Activated T-helper 1 cell treated with anti-CD3 and anti-CD28 coated beads, Interleukin-2, amount 50 U/mL, for 16 hours (primary cell): ENCODE measurements at places on chromosomes 7 and 10.

DNA sequence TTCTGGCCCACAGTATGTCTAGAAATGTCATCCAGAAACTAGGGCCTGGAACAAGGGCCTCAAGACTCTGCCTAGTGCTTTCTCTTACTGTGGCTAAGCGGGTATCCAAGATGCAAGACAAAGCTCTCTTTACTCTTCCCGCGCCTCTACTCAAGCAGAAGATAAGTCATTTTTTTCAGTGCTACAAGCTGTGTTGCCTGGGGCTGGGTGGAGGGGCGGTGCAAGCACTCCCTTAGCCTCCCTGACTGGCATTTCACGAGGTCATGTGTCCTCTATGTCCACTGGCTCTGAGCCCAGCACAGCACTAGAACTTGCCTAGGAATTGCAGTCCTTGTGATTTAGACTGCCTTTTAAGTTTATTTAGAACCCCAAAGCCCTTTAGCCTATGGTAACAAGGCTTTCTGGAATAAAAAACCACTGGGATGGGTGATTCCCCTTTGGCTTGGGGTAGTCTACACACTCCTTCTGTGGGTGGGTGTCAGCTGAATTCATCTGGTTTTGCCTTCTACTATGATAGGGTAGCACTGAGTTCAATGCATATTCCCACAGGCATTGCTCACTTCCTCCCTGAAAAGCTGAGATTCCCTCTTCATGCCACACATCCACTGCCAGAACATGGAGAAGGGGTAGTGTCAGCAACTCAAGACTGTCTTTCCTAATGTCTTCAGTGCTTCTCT is 371.8 kb upstream of the KCND2 start:
- DNase-seq = no peak

GRCh38 chr7:69335331-69335730 is 262.9 kb upstream of the AUTS2 start:
- no peak for DNase-seq

- DNase-seq = no peak
These were observed 91.3 kb upstream of the PRKG1 start for GRCh38 chr10:50982989-50983388.

GRCh38 chr7:128161466-128162125 is 79.5 kb upstream of the LEP start:
- no peak for DNase-seq

DNA sequence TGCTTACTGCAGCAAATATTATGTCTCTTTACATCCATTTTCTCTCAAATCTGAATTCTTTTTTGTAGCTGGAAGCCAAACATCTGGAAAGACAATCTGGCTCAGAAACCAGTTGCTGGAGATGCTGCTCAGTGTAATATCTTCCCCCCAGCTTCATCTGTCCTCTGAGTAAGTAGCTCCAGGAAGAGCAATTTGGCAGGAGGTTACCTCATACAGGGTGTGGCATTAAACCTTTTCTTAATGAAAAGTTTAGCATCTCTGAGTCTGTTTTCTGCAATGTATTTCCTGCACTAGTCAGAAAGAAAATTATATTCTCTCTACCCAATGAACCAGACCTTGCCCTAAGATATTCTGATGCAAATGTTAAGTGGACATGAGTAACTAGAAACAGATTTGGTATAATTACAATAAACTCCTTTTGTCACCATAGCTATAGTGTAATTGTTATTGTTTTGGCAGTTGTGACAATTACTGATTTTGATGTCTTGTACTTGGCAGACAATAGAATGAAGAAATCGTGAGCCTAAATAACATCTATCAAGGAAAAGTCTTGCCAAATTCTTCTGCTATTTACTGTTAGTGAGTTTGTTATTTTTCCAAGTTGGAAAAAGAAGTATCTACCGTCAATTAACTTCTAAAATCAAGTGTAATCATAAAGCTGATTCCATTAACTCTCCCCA is 123.3 kb downstream of the WDFY4 start:
- no peak for DNase-seq

- no peak for DNase-seq
These were observed 81.9 kb downstream of the ABCB5 start for GRCh38 chr7:20697351-20697750.

GRCh38 chr7:73740771-73741170 is 2.2 kb upstream of the ABHD11 start:
- no peak for DNase-seq

GRCh38 chr7:158541346-158542010 is 46.1 kb downstream of the PTPRN2 start:
- no peak for DNase-seq

DNA sequence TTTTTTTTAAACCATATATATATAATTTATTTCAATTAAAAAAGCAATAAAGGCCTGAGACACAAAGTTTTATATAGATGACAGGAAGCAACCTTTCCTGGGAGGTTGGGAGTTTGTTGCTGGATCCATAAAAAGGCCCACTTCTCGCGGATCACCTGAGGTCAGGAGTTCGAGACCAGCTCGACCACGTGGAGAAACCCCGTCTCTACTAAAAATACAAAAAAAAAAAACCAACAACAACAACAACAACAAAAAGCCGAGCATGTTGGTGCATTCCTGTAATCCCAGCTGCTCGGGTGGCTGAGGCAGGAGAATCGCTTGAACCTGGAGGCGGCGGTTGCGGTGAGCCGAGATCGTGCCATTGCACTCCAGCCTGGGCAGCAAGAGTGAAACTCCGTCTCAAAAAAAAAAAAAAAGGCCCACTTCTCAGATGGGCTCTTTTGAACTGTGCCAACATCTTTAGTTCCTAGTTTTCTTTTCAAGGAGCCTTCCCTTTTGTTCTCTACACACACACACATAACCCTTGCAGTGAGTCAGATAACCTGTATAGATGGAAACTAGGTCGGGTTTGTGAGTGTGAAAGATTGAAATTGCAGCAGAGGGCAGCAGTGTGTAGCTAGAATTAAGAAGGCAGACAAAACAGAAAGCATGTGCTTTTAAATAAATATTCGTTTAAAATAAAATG is 1.2 kb upstream of the SMNDC1 start:
- no peak for DNase-seq

- no peak for DNase-seq
These were observed 51.4 kb downstream of the RBM20 start for GRCh38 chr10:110695539-110695886.

- DNase-seq = no peak
These were observed 48.7 kb downstream of the ELMO1 start for GRCh38 chr7:37399876-37400421.

- no peak for DNase-seq
These were observed 14.7 kb upstream of the TIAL1 start for GRCh38 chr10:119611433-119611832.

DNA sequence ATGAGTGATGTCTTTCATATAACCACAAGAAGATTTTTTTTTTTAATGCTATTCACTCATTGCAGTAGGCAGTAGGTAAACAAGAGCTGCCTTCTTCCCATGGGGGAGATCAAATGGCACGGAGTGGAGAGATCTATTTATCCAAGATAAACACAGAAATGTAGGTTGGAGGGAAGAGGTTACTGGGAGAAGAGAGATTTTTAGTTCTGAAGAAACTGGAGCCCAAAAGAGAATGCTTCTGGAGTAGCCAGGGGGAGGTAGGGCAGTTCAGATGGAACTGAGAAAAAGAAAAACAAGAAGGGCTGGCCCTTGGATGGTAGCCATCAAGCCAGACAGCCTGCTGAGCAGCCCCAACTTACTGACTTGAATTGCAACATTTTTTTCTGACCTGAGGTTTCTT is 270.1 kb upstream of the TPK1 start:
- no peak for DNase-seq

DNA sequence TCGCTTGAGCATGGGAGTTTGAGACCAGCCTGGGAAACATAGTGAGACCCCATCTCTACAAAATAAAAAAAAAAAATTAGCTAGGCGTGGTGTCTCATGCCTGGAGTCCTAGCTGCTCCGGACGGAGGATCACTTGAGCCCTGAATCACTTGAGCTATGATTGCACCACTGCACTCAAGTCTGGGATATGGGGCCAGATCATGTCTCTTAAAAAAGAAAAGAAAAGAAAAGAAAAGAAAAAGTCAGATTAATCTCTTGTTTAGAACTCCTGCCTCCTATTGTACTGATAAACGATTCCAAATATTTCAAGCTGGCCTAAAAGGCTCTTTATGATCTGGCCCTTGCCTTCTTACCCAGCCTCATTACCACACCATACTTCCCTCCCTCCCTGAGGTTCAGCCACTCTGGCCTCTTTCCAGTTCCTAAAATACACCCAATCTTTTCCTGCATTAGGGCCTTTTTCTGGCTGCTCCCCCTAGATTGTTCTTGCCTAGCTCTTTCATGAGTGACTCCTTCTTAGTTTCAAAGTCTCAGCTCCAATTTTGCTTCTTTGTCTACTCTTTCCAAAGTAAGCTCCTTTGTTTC is 41.7 kb downstream of the VCL start:
- no peak for DNase-seq

DNA sequence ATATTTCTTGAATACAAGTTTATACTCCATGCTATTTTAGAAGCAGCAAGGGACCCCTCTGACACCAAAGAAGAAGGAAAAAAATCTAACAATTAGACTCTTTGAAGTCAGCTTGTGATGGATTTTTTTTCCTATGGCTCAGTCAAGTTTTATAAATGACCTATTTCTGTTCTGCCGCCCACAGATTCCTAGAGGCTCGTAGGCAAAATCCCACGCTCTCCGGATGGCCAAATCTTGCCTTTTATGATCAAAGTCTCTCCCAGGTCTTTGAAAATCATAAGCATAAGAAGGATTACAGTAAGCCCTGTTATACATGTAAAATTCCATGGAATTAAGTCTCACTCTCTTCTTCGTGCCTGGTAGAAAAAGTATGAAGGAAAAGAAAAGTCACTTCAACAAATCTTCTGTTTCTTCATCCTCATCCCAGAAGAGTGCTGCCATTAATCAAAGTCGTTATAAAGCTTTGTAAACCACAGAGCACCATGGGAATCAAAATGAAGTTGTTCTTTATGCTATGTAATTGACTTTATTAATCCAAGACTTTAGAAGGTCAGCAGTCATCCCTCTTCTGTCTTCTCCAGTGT is 33.1 kb downstream of the ASB13 start:
- DNase-seq = no peak

- DNase-seq = no peak
These were observed 132.2 kb downstream of the CD36 start for GRCh38 chr7:80770675-80771081.

DNA sequence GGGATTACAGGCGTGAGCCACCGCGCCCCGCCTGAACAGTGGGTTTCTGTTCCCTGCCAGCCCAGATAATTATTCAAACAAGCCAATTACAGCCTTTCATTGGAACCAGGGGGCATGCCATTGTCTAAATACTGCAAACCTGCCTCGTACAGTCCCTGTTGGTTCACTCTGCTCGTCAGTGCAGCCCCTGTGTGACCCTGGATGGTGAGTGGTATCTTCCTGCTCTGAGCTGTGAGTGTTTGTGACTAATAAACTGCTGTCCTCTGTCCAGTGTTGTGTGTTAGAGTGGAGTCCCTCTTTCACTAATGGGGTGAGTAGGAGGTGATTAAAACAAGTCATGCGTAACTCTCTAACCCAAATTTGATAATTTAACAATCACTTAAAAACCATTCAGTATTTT is 176.5 kb upstream of the FAM3C start:
- no peak for DNase-seq

DNA sequence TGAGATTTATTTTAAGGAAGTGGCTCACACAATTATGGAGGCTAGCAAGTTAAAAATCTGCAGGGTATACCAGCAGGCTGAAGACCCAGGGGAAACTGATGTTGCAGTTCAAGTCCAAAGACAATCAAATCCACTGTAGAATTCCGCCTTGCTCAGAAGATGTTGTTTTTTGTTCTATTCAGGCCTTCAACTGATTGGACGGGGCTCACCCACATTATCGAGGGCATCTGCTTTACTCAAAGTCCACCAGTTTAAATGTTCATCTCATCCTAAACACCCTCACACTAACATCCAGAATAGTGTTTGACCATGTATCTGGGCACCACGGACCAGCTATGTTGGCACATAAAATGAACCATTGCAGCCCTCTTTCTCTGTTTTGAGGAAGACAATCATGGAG is 211.2 kb upstream of the GPR26 start:
- DNase-seq = no peak

- DNase-seq = no peak
These were observed 7.3 kb downstream of the SLC25A13 start for GRCh38 chr7:96314402-96315124.
